Sigmoid colon (tissue), 7 donors: ENCODE measurements at places on chromosomes 5 and 9. TPM values are rescaled to one million over a fixed set of nuclear protein-coding genes. Genes with fewer than 3 reads are reported as not detected.

DNA sequence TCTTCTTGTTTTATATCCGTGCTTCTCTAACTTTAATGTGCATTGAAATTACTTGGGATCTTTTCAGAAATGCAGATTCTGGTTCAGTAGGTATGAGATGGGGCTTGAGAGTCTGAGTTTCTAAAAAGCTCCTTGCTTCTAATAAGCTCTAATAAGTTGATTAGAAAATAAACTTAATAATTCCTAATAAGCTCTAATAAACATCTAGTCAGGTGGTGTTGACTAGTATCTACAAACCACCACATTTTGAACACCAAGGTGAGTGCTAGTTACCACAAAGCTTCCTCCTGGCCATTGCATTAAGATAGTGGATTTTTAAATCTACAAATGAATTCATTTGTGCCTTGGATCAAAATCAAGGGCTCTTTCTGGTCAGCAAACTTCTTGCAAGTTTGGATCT is 5.3 kb downstream of the TMOD1 start:
- DNase-seq: no peak
- no peaks in the 10 kb centered on the region for H3K4me1 ChIP-seq
- H3K27me3 ChIP-seq: no peaks in the 10 kb centered on the region
- no peaks in the 10 kb centered on the region for H3K36me3 ChIP-seq
- H3K4me3 ChIP-seq: no peak overlapping the region

DNA sequence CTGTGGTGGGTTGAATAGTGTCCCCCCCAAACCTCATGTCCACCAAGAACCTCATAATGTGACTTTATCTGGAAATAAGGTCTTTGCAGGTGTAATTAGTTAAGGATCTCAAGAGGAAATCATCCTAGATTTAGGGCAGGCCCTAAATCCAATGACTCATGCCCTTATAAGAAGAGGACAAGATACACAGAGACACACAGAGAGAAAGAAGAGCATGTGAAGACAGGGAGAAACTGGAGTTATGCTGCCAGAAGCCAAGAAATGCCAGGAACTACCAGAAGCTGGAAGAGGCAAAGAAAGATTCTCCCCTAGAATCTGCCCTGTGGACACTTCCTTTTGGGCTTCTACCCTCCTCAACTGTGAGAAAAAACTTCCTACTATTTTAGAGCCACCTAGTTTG is 8.8 kb downstream of the FAM13B start:
- no peak overlapping the region for H3K27ac ChIP-seq
- peaks cover 68% of the 10 kb centered on the region for H3K4me1 ChIP-seq
- H3K27me3 ChIP-seq: no peaks in the 10 kb centered on the region
- peaks cover 13% of the 10 kb centered on the region for H3K36me3 ChIP-seq
- no peak for DNase-seq

GRCh38 chr5:147479444-147479843 is 30.4 kb downstream of the DPYSL3 start:
- DNase-seq: no peak
- H3K27me3 ChIP-seq: no peaks in the 10 kb centered on the region
- no peaks in the 10 kb centered on the region for H3K36me3 ChIP-seq
- peaks cover 44% of the 10 kb centered on the region for H3K4me1 ChIP-seq

EIF4EBP3 gene
- total RNA-seq: 6.5 TPM

INSYN2B gene
- total RNA-seq: 0.16 TPM

TMEM252 gene
- total RNA-seq: not detected

LIFR gene
- total RNA-seq: 78.9 TPM

GRCh38 chr9:121199921-121200320 is 1.7 kb downstream of the RAB14 start:
- H3K4me1 ChIP-seq: peaks cover 65% of the 10 kb centered on the region
- peak overlapping the region; percentile 96 for H3K4me3 ChIP-seq
- DNase-seq: no peak

GRCh38 chr5:3599226-3600105 is 3.8 kb downstream of the IRX1 start:
- no peaks in the 10 kb centered on the region for H3K36me3 ChIP-seq
- no peak for DNase-seq
- no peaks in the 10 kb centered on the region for H3K4me1 ChIP-seq
- no peak overlapping the region for H3K4me3 ChIP-seq
